Lung microvascular endothelial cell (primary cell): ENCODE measurements at places on chromosomes 5 and 9.

GRCh38 chr5:179901915-179902762, 5.6 kb downstream of the TBC1D9B start:
- DNase-seq = no peak

- no peak for DNase-seq
Observed at GRCh38 chr9:350384-350783, 135.7 kb downstream of the DOCK8 start.

- DNase-seq = no peak
Observed at GRCh38 chr5:34611464-34612415, 44.4 kb upstream of the RAI14 start.

DNA sequence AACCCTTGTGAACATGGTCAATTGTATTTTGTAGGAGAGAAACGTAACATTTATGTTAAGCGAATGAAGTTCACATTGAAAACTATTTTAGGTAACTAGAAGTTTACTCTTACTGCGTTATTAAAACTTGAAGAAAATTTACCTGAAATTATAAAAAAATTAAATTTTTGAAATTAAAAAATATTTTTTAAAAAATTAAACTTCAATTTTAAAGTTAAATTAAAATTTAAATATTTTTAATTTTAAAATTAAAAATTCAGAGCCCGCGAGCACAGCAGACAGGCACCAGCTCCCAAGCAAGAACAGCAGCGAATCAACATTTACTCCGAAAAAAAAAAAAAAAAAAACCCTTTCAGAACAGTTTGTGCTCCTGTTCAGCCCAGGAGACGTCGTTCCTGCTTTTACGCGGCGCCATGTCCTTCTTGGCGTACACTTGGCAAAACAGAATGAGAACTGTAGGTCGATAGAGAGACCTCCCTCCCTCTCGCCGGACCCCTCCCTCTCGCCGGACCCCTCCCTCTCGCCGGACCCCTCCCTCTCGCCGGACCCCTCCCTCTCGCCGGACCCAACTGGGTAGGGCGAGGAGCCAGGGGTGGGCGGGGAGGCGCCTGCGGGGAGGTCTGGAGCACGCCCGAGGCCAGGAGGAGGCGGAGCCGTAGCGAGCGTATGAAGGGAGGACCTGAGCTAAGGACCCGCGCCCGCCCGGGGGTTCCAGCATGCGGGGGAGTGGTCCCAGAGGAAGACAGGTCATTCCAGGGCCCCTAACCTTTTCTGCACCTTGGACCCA, 235.8 kb downstream of the ROR2 start:
- DNase-seq = peak; percentile 45

GRCh38 chr9:136088481-136088938, 6.6 kb downstream of the NACC2 start:
- DNase-seq = no peak
